ENCODE measurements at places on chromosomes 2 and 18. TPM values are rescaled to one million over a fixed set of nuclear protein-coding genes. Genes with fewer than 3 reads are reported as not detected.

DNA sequence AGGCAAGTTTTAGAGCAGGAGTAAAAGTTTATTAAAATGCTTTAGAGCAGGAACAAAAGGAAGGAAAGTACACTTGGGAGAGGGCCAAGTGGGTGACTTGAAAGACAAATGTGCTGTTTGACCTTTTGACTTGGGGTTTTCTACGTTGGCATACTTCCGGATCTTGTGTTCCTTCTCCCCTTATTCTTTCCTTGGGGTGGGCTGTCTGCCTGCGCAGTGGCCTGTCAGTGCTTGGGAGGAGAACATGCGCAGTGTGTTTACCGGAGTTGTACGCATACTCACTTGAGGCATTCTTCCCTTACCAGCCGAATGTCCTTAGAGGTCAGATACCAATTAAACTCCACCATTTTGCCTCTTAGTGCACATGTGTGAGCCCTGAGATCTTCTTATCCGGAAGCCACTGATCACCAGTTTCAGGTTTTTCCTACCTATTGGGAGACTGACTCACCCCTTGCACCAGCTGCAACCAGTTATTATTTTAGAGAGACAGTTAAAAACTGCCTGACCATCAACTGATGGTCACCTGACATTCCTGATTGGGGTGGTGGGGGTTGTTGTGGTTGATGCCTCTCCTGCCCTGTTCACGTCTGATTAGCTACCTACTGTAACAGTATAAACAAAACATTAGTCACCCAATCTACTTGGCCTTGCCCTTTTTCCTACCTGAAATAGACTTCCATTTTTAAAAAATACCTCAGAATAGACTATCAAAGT is 67.5 kb downstream of the NYAP2 start:
- no peak overlapping the region for H3K4me3 ChIP-seq
- peaks cover 14% of the 10 kb centered on the region for H3K4me1 ChIP-seq
- H3K36me3 ChIP-seq = no peaks in the 10 kb centered on the region

The HOXD13 gene
- total RNA-seq = not detected

The CHRND gene
- total RNA-seq = 5.8 TPM

The GAL3ST2 gene
- total RNA-seq = not detected

Measured in neural crest cell (in vitro differentiated cells).